ENCODE measurements at places on chromosomes 7 and 10.

GRCh38 chr7:4020086-4020485 is 662.0 kb upstream of the FOXK1 start:
- no peak for DNase-seq
- no peak overlapping the region for H3K4me3 ChIP-seq
- no peaks in the 10 kb centered on the region for H3K36me3 ChIP-seq
- H3K27me3 ChIP-seq: peaks cover 44% of the 10 kb centered on the region

- H3K4me3 ChIP-seq: no peak overlapping the region
- DNase-seq: no peak
- H3K27ac ChIP-seq: no peak overlapping the region
- peaks cover 70% of the 10 kb centered on the region for H3K27me3 ChIP-seq
- H3K4me1 ChIP-seq: no peaks in the 10 kb centered on the region
Observed at GRCh38 chr7:99779949-99780348, 4.0 kb downstream of the CYP3A4 start.

DNA sequence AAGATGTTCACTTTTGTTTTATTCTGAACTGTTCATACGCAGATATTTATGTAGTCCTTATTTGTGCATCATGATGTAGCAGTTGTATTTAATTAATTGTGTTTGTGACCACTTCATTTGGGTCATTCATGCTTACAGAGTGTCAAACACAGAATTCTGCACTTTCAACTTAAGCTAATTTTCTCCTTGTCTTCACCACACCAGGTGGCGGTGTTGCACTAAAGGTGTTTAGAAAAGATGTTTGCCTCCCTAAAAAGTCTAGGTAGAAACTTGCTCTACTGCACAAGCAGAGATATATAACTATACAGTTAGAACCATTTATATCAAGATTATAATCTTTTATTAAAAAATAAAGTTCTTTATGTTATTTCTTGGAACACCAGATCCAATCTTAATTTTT is 1.3 kb upstream of the TAS2R38 start:
- peaks cover 7% of the 10 kb centered on the region for H3K4me1 ChIP-seq
- H3K27ac ChIP-seq: no peak overlapping the region
- DNase-seq: no peak

GRCh38 chr10:116980041-116980440 is 24.9 kb downstream of the SHTN1 start:
- no peak overlapping the region for H3K27ac ChIP-seq
- no peak for DNase-seq
- no peaks in the 10 kb centered on the region for H3K4me1 ChIP-seq
- no peaks in the 10 kb centered on the region for H3K36me3 ChIP-seq
- no peaks in the 10 kb centered on the region for H3K27me3 ChIP-seq
- no peak overlapping the region for H3K4me3 ChIP-seq

GRCh38 chr10:11234857-11235531 is 217.3 kb downstream of the CELF2 start:
- peak overlapping the region; percentile 86 for H3K27ac ChIP-seq
- H3K36me3 ChIP-seq: peaks cover 62% of the 10 kb centered on the region
- no peak for DNase-seq
- H3K27me3 ChIP-seq: no peaks in the 10 kb centered on the region

GRCh38 chr10:102752266-102752930 is 8.7 kb downstream of the WBP1L start:
- H3K36me3 ChIP-seq: peaks cover 15% of the 10 kb centered on the region
- no peak overlapping the region for H3K4me3 ChIP-seq
- H3K27me3 ChIP-seq: no peaks in the 10 kb centered on the region
- DNase-seq: no peak

DNA sequence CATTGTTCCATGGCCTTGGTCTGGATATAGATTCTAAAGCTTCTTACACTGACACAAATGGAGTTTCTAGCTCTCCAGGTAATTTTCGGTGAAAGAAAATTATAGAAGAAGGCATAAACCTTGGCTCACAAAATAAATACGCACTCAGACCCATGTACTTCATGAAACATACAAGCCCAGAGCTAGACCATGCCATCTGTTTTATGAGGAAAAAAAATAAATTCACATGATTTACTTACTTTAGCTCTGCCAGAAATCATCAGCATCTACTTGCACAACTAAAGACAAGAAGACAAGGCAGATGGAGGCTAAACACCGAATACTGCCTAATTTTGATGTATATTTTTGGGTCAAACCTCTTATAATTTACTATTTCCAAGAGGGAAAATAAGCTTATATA is 197.4 kb upstream of the KLF14 start:
- no peaks in the 10 kb centered on the region for H3K27me3 ChIP-seq
- peaks cover 78% of the 10 kb centered on the region for H3K4me1 ChIP-seq
- peak overlapping the region; percentile 73 for H3K27ac ChIP-seq
- DNase-seq: no peak
- H3K4me3 ChIP-seq: no peak overlapping the region

DNA sequence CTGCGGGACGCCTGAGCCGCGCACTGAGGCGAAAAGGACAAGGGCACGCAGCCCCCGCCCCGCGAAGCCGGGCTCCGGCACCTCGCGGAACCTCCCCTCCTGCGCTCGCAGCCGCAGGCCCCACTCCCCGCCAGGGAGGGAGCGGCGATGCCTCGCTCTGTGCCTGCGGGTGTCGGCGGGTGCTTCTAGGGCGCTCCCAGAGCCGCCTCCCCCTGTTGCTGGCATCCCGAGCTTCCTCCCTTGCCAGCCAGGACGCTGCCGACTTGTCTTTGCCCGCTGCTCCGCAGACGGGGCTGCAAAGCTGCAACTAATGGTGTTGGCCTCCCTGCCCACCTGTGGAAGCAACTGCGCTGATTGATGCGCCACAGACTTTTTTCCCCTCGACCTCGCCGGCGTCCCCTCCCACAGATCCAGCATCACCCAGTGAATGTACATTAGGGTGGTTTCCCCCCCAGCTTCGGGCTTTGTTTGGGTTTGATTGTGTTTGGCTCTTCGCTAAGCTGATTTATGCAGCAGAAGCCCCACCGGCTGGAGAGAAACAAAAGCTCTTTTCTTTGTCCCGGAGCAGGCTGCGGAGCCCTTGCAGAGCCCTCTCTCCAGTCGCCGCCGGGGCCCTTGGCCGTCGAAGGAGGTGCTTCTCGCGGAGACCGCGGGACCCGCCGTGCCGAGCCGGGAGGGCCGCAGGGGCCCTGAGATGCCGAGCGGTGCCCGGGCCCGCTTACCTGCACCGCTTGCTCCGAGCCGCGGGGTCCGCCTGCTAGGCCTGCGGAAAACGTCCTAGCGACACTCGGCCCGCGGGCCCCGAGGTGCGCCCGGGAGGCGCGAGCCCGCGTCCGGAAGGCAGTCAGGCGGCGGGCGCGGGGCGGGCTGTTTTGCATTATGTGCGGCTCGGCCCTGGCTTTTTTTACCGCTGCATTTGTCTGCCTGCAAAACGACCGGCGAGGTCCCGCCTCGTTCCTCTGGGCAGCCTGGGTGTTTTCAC is 519 bp downstream of the ITGB8 start:
- H3K36me3 ChIP-seq: peaks cover 4% of the 10 kb centered on the region
- H3K4me1 ChIP-seq: peaks cover 20% of the 10 kb centered on the region
- no peak overlapping the region for H3K27ac ChIP-seq
- peaks cover 33% of the 10 kb centered on the region for H3K27me3 ChIP-seq
- H3K4me3 ChIP-seq: peak overlapping the region; percentile 88
- DNase-seq: no peak
